ENCODE measurements at places on chromosomes 5 and 9.

- no peak for DNase-seq
Observed at GRCh38 chr9:90801241-90801972, at the start of gene SYK. TSS of gene SYK (plus strand) at chr9:90801819. CDS start at chr9:90843899, 42,080 bp downstream.

- DNase-seq: no peak
Observed at GRCh38 chr5:77360381-77360780, 131.7 kb downstream of the WDR41 start.

DNA sequence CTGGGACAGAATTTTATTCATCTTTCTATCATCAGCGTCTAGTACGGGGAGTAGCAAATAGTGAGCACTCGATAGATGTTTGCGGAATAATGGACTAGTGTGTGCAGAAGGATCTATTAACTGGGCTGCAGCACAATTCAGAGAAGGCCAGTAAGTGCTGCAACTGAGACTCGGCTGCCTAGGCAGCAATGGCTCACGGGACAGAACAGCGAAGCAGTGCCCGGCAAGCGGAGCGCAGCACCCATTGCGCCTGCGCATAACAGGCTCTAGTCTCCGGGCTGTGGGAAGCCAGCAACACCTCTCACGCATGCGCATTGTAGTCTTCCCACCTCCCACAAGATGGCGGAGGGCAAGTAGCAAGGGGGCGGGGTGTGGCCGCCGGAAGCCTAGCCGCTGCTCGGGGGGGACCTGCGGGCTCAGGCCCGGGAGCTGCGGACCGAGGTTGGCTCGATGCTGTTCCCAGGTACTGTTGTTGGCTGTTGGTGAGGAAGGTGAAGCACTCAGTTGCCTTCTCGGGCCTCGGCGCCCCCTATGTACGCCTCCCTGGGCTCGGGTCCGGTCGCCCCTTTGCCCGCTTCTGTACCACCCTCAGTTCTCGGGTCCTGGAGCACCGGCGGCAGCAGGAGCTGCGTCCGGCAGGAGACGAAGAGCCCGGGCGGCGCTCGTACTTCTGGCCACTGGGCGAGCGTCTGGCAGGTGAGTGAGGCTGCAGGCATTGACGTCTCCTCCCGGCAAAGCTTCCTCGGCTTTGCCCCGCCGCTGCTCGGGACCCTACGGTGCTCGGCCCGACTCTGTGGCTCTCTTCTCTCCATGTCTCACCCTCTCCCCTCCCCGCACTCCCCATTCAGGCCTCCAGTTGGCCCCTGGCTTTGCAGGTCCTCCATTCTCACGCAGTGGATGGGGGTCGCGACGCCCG is 30.2 kb upstream of the APC start:
- DNase-seq: peak; percentile 96

- DNase-seq: no peak
Observed at GRCh38 chr9:99406939-99407338, 184.9 kb downstream of the SEC61B start.

DNA sequence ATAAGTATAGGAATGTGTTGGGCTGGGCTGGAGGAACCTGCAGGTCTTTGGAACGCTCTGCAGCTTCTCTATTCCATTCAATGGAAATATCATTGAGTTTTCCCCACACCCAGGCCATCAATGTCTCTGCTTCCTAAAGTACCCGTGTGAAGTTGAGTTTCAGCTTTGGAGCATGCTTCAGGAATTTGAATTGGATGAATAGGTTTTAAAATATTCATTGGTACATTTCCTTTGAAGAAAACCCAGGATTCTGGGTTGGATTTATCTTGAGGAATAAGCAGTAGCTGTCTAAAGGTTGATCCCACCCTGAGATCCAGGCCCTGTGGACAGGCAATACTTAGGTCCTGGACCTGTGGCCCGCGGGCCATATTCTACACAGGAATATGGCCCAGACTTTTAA is 37.3 kb downstream of the INSYN2B start:
- DNase-seq: no peak

- no peak for DNase-seq
Observed at GRCh38 chr9:124020520-124021384, 9.2 kb downstream of the LHX2 start.

- DNase-seq: no peak
Observed at GRCh38 chr9:120257483-120257882, 322.5 kb downstream of the CDK5RAP2 start.

GRCh38 chr5:139513852-139514485 is 31.4 kb upstream of the STING1 start:
- no peak for DNase-seq

- DNase-seq: no peak
Observed at GRCh38 chr5:25005431-25005830, 360.7 kb upstream of the CDH10 start.

DNA sequence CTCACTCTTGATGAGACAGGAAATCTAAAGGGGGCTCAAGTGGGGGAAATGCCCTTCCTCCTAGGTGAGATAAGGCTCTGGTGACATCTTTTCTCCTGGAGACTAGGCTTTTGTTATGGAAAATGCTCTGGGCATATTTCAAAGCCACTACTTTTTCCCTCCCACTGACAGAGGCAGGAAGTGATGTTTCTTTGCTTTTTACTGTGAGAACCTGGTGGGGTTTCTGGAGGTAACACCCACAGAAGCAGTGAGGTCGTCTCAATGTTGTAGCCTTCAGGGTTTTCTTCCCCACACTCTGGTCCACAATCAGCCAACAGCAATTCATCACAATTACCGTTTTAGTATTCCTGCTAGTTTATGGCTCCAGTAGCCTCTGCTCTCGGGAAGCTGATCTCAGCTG is 41.4 kb upstream of the FAM240B start:
- no peak for DNase-seq

GRCh38 chr5:73120222-73121118 is at the start of gene TMEM171:
TSS of gene TMEM171 (plus strand) at chr5:73120575. CDS start at chr5:73123374, 2,799 bp downstream.
- DNase-seq: no peak

GRCh38 chr9:37775216-37775919 is 9.5 kb downstream of the EXOSC3 start:
- DNase-seq: no peak

- DNase-seq: no peak
Observed at GRCh38 chr5:62934319-62934718, 355.7 kb downstream of the LRRC70 start.

GRCh38 chr5:58136406-58136805 is 323.5 kb downstream of the PLK2 start:
- no peak for DNase-seq
